ENCODE measurements at places on chromosomes 2 and 18.

- DNase-seq = no peak
Observed at GRCh38 chr2:143564419-143564818, 435.2 kb downstream of the ARHGAP15 start.

DNA sequence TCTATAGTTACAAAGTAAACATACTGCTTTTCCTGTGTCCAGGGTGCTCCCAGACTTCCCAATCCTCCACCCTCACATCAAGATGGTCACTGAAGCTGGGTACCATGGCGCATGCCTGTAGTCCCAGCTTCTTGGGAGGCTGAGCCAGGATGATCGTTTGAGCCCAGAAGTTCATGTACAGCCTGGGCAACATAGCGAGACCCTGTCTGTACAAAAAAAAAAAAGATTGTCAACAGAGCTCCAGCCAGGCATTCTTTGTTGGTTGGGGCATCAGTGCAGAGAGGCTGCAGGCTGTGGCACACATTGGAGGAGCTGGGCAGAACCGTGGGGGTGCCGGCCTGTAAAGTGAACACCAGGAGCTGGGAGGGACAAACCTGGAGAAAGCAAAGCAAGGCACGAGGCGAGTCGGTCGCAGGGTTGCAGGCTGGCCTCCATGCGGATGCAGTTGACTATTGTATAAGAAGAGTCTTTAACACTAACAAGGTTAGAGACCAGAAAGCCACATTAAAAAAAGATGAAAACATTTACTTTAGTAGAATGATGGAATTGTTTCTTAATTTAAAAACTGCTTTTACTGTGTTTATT lies 51.8 kb downstream of the ACOXL start:
- no peak for DNase-seq

DNA sequence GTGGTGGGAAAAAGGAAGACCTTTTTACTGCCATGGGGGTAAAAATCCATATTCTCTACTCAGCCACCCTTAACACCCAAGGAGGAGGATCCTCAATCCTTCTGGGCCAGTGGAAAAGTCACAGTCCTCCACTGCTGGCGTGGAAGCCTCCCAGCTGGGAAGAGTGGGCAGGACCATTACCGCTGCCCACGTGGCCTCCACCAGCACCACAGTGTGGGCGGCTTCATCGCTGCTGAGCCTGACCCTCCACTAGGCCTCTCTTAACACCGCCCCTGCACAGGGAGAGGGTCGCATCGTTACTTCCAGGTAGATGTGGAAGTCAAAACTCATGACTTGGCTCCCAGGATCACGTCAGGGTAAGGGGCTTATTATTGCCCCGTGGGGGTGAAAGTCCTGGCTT lies 656.5 kb downstream of the SUCLG1 start:
- DNase-seq = no peak

- DNase-seq = no peak
Observed at GRCh38 chr18:79948719-79949411, 2.6 kb downstream of the SLC66A2 start.

DNA sequence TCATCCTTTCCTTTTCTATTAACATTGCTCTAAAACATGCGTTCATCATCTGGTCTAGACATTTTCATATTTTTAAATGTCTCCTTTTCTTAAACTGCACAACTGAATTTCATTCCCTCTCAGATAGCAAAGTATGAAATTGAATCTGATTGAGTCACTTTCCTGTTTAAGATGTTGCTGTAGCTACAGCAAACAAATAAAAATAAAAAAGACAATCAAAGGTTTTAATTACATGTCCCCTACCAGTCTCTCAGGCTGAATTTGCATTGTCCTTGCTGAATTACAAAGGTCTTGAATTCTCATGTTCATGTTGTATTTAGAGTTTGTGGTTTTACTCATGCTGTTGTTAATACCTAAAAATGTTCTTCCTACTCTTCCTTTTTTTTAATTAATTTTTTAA lies 537.9 kb upstream of the LRATD1 start:
- no peak for DNase-seq

DNA sequence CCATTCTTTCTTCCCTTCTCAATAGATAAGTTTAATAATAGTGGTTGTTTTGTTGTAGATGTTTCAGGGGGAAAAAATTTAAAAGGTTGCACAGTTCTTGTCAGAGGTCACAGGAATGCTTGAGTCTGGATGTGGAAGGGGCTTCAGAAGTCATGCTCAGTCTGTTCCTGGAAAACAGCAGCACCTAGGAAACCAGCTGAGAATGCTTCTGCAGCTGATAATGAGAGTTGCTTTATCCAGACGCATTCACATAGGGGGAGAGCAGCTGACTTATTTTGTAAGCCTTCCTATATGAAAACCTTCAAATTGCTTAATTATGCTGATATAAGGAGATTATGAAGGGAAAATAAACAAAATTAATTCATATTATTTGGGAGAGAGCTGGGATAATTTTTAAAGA lies 235.5 kb downstream of the GULP1 start:
- DNase-seq = no peak

GRCh38 chr2:132953771-132954170 lies 283.8 kb upstream of the LYPD1 start:
- DNase-seq = no peak

GRCh38 chr2:65636024-65636423 lies 203.6 kb upstream of the SPRED2 start:
- DNase-seq = no peak

GRCh38 chr2:74739733-74740241 lies 85.7 kb downstream of the SEMA4F start:
- DNase-seq = no peak

GRCh38 chr2:215540658-215541057 lies 104.8 kb upstream of the FN1 start:
- no peak for DNase-seq

DNA sequence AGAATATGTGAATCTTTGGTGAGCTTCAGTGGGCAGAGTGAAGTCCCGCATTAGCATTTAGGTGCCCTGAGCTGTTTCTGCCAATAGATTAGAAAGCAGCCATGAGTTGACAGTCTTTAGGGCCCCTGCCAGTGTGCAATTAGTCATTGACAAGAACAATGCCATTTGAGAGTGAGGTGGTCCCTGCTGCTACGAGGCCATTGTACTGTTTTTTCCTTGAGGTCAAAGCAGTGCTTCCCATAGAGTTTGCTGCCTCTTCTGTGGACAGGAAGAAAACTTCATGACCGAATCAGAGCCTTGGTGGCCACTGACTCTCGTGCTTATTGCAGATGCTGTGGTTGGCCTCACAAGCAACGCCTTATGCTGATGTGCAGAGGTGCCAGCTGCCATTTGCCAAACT lies 102.7 kb downstream of the SH3BP4 start:
- DNase-seq = no peak

DNA sequence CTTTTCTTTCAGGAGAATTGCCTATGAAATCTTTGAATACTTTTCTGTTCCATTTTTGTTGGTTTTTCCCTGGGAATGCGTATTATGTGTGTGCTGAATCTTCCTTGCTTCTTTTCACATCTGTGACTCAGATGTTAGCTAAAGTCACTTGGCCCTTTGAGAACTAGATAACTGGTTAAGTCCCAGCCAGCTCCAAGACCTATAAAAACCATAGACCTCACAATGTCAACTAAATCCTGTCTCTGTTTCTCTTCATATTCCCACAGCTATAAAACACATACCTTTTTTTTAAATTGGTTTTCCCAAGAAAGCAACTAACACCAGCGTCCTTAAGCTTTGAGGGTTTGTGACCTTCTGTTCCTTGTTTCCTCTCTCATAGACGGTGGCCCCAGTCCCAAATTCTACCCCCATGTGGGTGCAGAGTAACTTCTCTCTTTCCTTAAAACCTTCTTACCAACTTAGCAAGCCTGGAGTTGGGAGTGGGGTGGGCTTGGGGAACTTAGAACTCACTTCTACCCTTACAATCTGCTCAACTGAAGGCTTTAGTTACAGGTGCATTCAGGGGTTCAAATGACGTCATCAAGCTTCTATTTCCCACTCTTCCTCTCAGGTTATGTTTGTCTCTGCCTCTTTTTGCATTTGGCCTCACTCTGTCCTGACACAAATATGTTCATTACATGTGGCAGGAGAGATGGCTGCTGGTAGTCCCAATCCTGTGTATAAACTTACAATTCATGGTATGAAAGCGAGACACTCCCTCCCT lies 58.1 kb upstream of the TGIF1 start:
- DNase-seq = no peak

GRCh38 chr2:232581725-232582124 lies 31.2 kb downstream of the EIF4E2 start:
- no peak for DNase-seq

DNA sequence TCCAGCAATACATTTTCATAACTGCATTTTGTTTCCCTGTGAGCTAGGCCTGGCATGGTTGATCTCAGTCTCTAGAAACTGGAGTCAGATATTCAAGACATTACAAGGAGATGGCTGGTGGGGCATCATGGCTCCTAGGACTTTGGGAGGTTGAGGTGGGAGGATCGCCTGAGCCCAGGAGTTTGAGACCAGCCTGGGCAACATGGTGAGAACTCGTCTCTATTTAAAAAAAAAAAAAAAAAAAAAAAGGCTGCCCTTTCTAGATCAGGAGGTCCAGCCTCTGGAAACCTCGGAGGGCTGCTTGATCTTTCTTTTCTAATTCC lies 362 bp upstream of the VAMP8 start:
- DNase-seq = no peak

DNA sequence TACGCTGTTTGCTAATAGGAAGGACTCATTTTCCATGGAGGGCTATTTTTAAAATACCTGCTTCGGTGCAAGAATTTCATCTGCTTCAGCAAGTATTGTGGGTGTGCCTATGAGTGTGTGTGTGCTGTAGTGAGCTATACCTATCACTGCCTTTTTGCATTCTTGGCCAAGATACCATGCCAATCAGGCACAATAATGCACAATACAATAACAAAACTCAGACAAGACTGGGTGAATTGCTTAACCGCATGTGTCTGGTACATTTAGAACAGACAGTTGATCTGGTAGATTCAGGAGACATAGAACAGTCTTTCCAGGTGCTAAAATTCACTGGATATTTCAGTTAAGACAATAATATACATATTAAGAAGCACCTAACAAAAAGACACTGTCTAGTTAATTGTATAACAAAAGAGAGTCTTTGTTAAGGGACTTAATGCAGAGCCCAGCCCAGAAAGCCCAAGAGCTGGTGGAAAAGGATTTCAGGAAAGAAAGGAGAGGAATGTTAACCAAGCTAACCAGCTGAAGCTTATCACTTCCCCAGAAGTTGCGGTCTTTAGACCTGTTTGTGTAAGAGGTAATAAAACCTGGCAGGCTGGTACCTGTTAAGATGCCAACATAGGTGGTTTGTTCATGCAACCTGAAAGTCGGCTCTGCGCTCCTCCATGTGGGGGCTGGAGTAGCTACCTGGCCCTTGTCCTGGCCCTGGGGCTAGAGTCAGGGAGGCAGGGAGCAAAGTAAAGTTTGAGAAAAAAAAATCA lies 153.3 kb upstream of the RBMS1 start:
- DNase-seq = peak; percentile 36

DNA sequence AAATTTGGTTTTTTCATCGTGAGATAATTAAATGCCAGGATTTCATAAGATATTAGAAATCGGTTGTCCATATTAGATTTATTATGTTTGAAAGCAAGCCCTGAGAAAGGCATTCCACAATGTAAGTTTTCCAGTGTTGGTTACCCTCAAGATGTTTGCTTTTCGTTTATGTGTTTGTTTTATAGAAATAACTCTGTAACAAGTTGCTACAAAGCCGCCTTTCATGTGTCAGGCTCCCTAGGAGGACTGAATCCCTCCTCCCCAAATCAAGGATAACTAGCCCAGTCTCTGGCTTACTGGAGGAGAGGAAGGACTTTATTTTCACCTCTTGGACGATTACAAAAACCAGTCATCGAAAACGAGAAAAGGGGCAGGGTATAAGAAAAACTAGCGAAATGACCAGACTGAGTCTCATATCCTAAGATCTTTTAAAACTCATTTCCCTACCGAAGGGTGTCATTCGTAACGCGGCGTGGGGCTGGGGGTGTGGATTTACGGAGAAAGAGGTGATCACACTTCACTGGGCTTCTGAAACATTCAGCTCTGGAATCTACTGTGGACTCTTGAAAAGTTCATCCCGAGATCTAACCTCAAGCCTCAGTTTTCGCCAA lies 1.0 kb upstream of the PEX13 start:
- no peak for DNase-seq

DNA sequence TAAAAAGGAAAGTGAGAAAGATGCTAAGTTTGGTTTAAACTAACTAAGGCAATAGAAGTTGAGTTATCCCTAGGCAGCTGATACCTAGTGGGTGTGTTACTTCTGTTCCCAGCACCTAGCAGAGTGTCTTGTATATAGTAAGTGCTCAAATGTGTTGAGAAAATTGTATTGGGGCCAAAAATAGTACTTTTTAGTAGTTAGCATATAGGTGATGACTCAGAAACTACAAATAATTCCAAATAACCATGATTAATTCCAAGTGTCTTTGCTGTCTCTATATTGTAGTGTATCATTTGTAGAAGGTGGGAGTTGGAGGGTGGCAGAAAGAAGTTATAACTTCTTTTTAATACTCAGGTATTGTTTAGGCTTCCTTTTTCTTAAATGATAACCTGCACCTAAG lies 362.7 kb downstream of the RND3 start:
- no peak for DNase-seq
